ENCODE measurements at places on chromosomes 5 and 9.

- no peak for DNase-seq
These were observed 5.9 kb upstream of the YTHDC2 start for GRCh38 chr5:113507601-113508000.

GRCh38 chr9:36204906-36205547 is 14.3 kb downstream of the CLTA start:
- DNase-seq, result no peak

- no peak for DNase-seq
These were observed 1.4 kb downstream of the SLC44A1 start for GRCh38 chr9:105245891-105246161.

DNA sequence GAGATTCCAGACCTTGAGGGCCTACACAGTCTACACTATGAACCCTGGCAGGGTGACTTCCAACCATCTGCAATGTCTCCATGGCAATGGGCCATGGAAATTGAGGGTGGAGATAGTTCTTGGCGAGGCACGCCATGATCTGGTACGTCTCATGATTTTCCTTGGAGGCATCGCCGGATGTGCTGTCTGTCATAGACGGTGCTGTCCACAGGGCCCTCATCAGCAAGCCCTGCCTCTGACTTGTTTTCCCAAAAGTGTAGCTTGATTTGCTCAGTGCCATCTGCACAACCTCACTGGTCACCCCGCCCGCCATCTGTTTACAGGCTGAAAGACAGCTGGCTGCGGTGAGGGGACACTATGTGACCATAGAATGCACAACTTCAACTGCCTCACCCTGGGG is 73.5 kb downstream of the BOD1 start:
- no peak for DNase-seq

GRCh38 chr5:37090123-37090726 is 159.0 kb downstream of the CPLANE1 start:
- no peak for DNase-seq

DNA sequence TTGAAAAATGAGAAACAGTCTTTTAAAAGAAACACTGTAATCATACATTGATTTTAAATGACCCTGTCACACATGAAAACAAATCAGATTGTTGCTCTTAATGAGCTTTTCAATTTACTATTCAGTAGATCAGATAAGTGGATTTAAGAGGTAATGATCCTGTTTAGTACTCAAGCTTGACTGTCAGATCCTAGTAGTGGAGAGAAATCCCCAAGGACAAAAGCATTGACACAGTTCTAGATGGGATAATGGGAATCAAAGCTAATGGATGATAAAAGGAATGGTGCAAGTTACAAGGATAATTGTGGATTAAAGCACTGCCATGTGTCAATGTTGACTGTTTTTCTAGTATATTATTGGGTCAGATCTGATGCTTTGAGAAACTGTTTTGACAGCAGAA is 142.3 kb upstream of the TLX3 start:
- no peak for DNase-seq
